Right atrium auricular region (tissue), 2 donors: ENCODE measurements at places on chromosomes 12 and 14.

DNA sequence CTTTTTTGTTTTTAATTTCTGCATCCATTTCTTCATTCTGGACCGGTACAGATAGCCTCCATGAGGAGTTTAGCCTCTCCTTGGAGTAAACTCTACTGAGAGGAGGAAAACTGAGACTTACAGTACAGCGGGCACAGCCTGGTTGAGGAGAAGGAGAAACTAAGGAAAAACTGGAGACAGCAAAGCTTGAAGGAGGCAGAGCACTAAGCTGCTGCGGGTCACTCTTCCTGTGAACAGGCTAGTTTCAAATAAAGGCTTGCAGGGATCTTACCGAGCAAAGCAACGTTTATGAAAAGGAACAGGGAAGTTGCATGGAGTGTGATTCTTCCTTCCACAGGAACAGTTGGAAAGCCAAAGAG, 348 bp upstream of the SSTR1 start:
- no peaks in the 10 kb centered on the region for H3K4me1 ChIP-seq
- H3K27me3 ChIP-seq, result no peaks in the 10 kb centered on the region
- H3K36me3 ChIP-seq, result no peaks in the 10 kb centered on the region
- H3K27ac ChIP-seq, result no peak overlapping the region
- DNase-seq, result no peak
- no peak overlapping the region for H3K4me3 ChIP-seq

DNA sequence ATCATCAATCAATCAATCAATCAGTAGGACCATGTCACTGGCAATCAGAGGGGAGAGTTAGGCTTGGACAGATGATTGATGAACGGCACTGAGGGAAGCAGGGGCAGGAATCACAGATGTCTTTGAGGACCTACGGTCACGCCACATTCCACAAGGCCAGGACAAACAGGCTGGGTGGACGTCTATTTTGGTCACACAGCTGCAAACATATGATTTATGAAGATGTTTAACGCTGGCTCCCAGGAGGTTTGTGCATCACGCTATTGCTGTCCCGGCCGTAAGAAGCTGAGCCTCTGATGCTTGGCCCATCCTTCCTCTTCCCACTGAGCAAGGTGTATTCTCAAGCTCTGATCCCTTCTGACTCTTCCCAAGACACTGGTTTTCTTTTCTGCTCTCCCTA, 160.8 kb downstream of the FOXN3 start:
- H3K4me3 ChIP-seq, result no peak overlapping the region
- H3K36me3 ChIP-seq, result no peaks in the 10 kb centered on the region
- no peaks in the 10 kb centered on the region for H3K4me1 ChIP-seq

GRCh38 chr12:66345212-66345611, 42.9 kb downstream of the HELB start:
- peaks cover 5% of the 10 kb centered on the region for H3K36me3 ChIP-seq
- DNase-seq, result no peak
- H3K27me3 ChIP-seq, result no peaks in the 10 kb centered on the region
- no peaks in the 10 kb centered on the region for H3K4me1 ChIP-seq

DNA sequence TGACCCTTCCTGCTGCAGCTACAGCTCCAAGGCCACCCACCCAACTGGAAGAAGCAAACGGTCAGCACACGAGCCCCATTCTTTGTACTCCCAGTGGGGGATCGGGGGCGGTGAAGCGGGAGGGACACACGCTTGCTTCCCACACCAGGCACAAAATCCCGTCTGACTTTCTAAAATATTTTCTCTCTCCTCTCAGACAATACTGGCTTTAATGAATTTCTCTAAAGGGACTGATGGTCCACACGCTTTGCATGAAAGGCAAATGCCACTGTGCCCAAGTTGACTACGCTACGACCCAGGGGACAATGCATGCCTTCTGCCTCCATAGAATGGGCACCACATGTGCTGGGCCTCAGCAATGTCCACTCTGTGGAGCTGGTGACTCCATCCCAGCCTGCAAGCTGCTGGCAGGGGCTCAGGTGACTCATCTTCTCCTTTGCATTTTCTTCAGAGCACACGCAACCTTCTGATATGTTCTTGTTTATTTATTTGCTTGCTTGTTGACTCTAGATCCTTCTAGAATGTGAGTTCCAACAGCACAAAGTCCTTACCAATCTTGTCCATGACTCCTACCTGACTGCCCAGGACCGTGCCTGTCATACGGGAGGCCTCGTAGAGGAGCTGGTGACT, 15.6 kb downstream of the SYNE3 start:
- H3K36me3 ChIP-seq, result no peaks in the 10 kb centered on the region
- no peaks in the 10 kb centered on the region for H3K27me3 ChIP-seq
- H3K4me1 ChIP-seq, result no peaks in the 10 kb centered on the region
- H3K4me3 ChIP-seq, result no peak overlapping the region
- DNase-seq, result peak; percentile 83

GRCh38 chr12:101076921-101077320, 133.1 kb downstream of the SLC5A8 start:
- H3K36me3 ChIP-seq, result no peaks in the 10 kb centered on the region
- DNase-seq, result no peak
- no peak overlapping the region for H3K27ac ChIP-seq
- no peaks in the 10 kb centered on the region for H3K4me1 ChIP-seq

GRCh38 chr12:107600581-107601144, 84.9 kb upstream of the PWP1 start:
- DNase-seq, result no peak
- H3K27me3 ChIP-seq, result no peaks in the 10 kb centered on the region
- no peaks in the 10 kb centered on the region for H3K36me3 ChIP-seq
- H3K4me1 ChIP-seq, result no peaks in the 10 kb centered on the region
- H3K4me3 ChIP-seq, result no peak overlapping the region

GRCh38 chr12:55330446-55330845, at the start of gene OR6C3:
OR6C3 (plus strand) TSS chr12:55330746; CDS start chr12:55331701, 955 bp downstream.
- DNase-seq, result no peak
- no peaks in the 10 kb centered on the region for H3K36me3 ChIP-seq
- H3K27me3 ChIP-seq, result no peaks in the 10 kb centered on the region
- H3K27ac ChIP-seq, result no peak within 1 kb of the TSS

DNA sequence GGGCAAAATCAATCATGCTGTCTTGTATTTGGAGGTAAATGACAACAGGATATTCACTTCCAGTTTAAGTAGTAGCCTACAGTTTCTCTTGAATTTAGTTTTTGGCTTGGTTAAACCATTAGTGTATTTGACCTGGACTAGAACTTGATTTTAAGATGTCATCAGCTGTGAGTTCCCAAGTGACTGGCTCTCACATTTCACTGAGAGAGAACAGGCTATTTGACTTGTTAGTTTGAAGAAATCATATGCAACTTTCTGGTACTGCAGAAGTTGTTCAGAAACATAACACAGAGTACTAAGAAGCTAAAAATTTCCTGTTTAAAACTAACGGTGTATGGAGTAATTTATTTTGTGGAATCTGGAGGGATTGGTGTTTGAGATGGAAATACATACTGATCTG, 22.3 kb downstream of the MNAT1 start:
- no peaks in the 10 kb centered on the region for H3K27me3 ChIP-seq
- no peaks in the 10 kb centered on the region for H3K4me1 ChIP-seq
- no peak overlapping the region for H3K27ac ChIP-seq
- no peaks in the 10 kb centered on the region for H3K36me3 ChIP-seq
- DNase-seq, result no peak

- no peak for DNase-seq
- H3K4me3 ChIP-seq, result no peak overlapping the region
- H3K27me3 ChIP-seq, result no peaks in the 10 kb centered on the region
- H3K4me1 ChIP-seq, result no peaks in the 10 kb centered on the region
- H3K27ac ChIP-seq, result no peak overlapping the region
- no peaks in the 10 kb centered on the region for H3K36me3 ChIP-seq
Observed at GRCh38 chr14:25026476-25027137, 23.3 kb downstream of the STXBP6 start.

DNA sequence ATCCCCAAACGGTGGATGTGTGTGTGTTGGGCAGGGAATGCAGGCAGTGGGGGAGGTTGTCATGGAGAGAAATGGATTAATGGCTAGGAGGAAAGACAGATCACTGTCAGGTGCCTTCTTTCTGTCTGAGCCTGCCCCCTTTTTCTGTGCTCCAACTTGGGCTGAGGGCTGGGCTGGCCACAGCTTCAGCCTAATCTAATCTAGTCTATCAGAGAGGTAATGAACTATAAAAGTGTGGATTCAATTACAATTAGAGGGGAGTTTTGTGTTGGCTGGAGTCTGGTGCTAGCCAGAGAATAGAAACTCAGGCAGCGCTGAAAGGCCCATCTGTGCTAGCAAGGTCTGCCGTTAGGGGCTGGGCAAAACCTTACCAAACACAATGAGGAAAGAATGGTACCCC, 41.2 kb downstream of the NEUROD4 start:
- H3K4me1 ChIP-seq, result no peaks in the 10 kb centered on the region
- H3K36me3 ChIP-seq, result no peaks in the 10 kb centered on the region
- no peak overlapping the region for H3K27ac ChIP-seq

- H3K4me1 ChIP-seq, result no peaks in the 10 kb centered on the region
- H3K27me3 ChIP-seq, result no peaks in the 10 kb centered on the region
- H3K4me3 ChIP-seq, result no peak overlapping the region
- no peak overlapping the region for H3K27ac ChIP-seq
Observed at GRCh38 chr14:87908550-87908949, 84.4 kb downstream of the GALC start.

GRCh38 chr12:19856389-19856788, 417.1 kb downstream of the AEBP2 start:
- H3K4me3 ChIP-seq, result peak overlapping the region; percentile 10
- no peak for DNase-seq
- no peaks in the 10 kb centered on the region for H3K36me3 ChIP-seq
- H3K27me3 ChIP-seq, result no peaks in the 10 kb centered on the region
- H3K4me1 ChIP-seq, result no peaks in the 10 kb centered on the region

- H3K27me3 ChIP-seq, result no peaks in the 10 kb centered on the region
- no peak for DNase-seq
Observed at GRCh38 chr12:51275088-51275487, 4.9 kb upstream of the SMAGP start.

- no peak overlapping the region for H3K27ac ChIP-seq
- no peaks in the 10 kb centered on the region for H3K27me3 ChIP-seq
- H3K4me1 ChIP-seq, result no peaks in the 10 kb centered on the region
- no peaks in the 10 kb centered on the region for H3K36me3 ChIP-seq
Observed at GRCh38 chr14:76456200-76456599, 80.3 kb downstream of the ESRRB start.

- H3K27ac ChIP-seq, result no peak overlapping the region
- DNase-seq, result no peak
- H3K4me1 ChIP-seq, result no peaks in the 10 kb centered on the region
- H3K27me3 ChIP-seq, result no peaks in the 10 kb centered on the region
Observed at GRCh38 chr12:10501030-10501429, 4.7 kb upstream of the EIF2S3B start.

GRCh38 chr14:23663127-23663526, 27.0 kb downstream of the DHRS2 start:
- no peak for DNase-seq
- H3K4me1 ChIP-seq, result no peaks in the 10 kb centered on the region
- no peaks in the 10 kb centered on the region for H3K36me3 ChIP-seq
- no peak overlapping the region for H3K27ac ChIP-seq
- no peak overlapping the region for H3K4me3 ChIP-seq

GRCh38 chr14:60905923-60906322, 75.0 kb downstream of the TRMT5 start:
- no peak overlapping the region for H3K27ac ChIP-seq
- H3K4me3 ChIP-seq, result no peak overlapping the region
- no peak for DNase-seq
